ENCODE measurements at places on chromosomes 2 and 18. TPM values are rescaled to one million over a fixed set of nuclear protein-coding genes. Genes with fewer than 3 reads are reported as not detected.

The FAM161A gene
- total RNA-seq: 1.2 TPM

The BOLL gene
- not detected for total RNA-seq

The HTR2B gene
- 0.09 TPM for total RNA-seq

The FAM110C gene
- total RNA-seq: 8.2 TPM

The GAD1 gene
- total RNA-seq: not detected

Data from right lobe of liver (tissue), 6 donors.